ENCODE measurements at places on chromosomes 2 and 18.
A peak's percentile ranks its signal among the peaks of the same experiment; 100 is the strongest.

- DNase-seq, result no peak
Observed at GRCh38 chr2:225052703-225053102, 10.4 kb upstream of the DOCK10 start.

DNA sequence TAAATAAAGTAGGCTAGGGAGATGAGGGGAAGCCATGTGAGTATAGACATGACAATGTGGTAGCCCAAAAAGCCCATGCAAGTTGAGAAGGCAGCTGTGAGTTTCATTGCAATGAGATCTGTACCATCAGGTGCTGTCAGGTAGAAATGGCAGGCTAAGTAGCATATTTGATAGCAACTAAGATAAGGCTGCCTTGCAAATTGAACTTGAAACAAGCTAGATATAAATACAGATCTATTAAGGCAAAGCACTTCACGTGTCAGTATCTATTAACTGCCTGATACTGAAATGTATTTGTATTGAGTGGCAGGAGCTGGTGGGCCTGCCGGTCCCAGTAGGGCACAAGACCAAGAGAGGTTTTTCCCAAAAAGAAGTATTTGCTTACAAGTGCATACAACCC, 419.9 kb downstream of the TDRD15 start:
- no peak for DNase-seq

- peak; percentile 56 for DNase-seq
Observed at GRCh38 chr2:176997074-176997791, 215.4 kb upstream of the HNRNPA3 start.

DNA sequence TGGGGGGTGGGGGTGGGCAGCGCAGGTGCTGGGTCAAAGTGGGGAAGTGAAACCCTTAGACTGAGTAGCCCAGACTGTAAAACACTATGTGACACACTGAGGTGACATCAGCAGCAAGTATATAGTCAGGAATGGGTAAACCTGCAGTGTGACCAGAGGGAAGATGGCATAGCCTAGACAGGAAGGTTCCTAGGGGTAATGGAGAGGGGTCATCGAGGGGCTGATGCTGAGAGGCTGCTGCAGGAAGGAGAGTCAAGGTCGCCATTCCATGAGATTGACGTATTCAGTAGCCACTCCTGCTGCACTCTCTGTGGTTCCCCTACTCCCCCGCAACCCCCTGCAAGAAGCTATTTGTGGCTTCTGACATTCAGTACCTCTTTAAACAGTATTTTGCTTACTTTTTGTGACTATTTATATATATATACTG, 111.7 kb downstream of the CHST9 start:
- DNase-seq, result no peak

- DNase-seq, result no peak
Observed at GRCh38 chr2:29236074-29236473, 120.9 kb downstream of the CLIP4 start.

GRCh38 chr2:71596011-71596410, 142.7 kb downstream of the DYSF start:
- DNase-seq, result no peak

GRCh38 chr2:60708630-60709320, 47.3 kb upstream of the PAPOLG start:
- DNase-seq, result no peak

DNA sequence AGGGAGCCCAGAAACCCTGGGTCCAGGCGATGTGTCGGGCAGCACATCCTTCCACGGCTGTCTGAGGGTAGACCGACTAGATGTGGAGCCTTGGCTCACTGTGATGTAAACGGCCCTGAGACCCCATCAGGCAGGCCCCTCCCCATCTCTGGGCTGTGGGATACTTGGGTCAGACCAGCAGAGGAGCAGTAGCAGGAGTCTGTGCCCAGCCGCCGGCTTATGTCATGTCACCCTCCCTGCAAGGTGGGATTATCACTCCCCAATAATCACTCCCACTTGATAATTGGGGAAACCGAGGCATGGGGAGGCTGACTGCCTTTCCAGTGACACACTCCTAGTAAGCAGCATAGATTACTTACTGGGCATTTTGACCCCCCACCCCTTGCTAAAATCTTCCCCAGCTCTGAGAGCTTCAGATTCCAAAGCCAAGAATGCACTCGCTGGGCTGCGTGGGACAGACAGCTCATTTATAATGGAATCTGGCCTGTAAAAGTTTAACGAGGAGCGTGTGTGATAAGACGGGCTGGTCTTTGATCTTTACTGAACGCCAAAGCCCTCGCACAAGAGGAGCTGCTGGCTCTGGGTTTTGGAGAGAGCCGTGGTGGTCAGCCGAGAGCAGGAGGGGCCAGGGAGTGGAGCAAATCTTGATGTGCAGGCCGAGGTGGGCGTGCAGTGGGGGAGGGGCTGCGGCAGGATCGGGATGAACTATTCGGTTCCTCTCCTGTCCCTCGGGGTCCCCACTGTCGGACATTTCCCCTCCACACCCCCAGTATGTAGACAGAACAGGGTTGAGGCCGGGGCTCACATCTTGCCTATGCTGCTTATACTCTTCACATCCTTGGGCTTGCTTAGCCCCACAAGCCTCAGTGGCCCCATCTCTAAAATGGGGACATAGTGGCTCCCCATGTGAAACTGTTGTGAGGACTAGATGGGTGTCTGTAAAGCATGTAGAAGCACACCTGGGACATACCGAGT, 200.0 kb downstream of the GLI2 start:
- DNase-seq, result no peak

GRCh38 chr2:22281033-22281432, 1103.9 kb upstream of the KLHL29 start:
- DNase-seq, result peak; percentile 5

DNA sequence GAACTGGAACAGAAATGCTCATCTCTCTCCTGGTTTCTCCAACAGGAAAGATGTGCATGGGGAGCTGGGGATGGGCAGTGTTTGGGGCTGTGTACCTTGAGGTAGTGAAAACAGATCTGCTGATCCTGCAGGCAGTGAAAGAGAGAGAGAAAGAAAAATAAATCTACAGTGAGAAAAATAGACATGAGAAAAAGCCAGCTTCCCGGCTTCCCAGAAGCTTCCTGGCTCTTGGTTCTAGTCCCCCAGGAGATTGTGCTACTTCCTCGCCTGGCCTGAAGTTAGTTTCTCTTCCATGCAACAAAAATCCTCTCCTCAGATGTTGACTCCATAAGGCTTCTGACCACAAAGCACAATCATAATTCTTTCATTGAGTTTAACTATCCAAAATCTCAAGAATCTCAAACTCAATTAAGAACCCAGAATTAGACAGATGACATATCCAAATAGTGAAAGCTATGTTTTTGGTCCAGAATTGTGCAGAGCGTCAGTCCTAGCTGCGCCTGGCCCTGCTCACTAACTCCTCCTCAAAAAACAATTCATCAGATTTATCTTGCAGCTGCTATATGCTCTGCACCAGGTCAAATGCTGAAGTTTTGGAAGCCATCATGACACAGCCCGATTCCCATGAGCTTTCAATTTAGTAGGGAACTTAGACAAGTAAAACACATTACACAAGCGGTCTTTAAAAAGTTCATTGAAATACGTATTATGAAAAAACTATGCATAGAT, 20.1 kb upstream of the NAB1 start:
- no peak for DNase-seq

- no peak for DNase-seq
Observed at GRCh38 chr2:118853129-118853640, 5.7 kb upstream of the EN1 start.

GRCh38 chr2:73610111-73610510, 32.1 kb downstream of the NAT8 start:
- DNase-seq, result no peak

- DNase-seq, result no peak
Observed at GRCh38 chr18:24660956-24661355, 200.5 kb downstream of the HRH4 start.

GRCh38 chr2:53473775-53474311, 293.8 kb upstream of the CHAC2 start:
- no peak for DNase-seq

DNA sequence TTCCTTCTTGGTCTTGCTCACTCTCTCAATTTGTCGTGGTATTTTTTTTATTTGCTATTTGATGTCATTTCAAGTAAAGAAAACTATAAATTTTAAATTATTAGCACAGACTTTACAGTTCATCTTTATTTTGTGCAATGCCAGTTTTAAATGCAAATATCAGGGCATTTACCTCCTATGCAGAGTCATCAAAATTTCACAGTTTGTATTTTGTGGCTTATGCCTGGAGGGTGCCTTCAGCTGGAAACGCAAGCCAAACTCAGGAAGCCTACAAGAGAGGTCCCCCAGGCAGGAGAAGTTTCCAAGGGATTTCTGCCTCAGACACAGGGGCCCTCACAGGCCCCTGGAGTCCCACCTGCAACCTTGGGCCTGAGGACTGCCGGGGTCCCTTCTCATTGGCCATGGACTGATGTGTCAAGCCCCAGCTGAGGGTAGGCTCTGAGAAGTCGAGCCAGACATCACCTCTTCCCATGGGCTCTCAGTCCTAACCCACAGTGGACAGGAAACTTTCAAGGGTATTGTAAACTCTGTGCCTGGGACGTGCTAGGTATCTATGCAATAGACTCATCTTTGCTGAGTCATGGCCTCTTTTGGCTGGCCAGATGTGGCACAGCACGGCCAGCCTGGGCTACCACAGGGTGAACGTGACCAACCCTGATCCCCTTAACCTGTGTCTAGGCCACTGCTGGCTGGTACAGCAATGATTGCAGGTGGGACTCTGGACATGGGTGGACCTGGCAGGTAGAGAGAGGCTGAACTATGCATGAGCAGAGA, 236.5 kb downstream of the CELF4 start:
- DNase-seq, result no peak

DNA sequence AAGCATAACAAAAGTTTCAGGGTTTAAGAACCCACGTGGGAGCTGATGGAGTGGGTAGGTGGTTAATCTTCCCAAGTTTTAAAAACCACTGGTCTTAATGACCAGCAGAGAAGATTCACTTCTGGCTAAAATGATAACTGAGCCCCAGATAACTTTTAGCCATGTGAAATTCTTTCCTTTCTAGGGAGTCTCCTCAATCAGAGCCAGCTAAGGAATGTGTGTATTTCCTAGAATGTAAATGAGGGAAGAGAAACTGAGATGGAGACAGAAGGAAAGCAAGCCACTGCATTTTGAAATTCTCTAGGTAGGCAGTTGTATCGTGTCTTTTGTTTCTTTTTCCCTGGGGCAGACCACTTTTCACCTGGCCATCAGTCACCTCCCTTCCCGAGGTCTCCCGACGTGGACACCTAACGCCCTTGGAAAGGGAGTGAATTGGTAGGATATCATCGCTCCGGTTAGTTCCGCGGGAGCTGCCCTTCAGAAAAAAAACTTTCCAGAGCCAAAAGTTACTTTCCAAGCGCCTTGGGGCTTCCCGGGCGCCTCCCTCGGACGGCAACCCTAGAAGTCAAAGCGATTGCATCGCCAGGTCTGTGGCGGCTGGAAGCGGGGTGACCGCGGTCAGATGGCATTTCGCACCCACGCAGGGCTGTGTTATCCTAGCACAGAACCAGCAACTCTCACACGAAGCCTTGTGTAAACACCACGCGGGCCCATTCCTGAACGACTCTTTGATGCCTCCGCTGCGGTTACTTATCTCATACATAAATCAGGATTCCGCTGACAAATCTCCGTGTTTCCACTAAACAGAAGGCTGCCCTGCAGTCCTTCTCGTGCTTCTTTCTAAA, 1.3 kb downstream of the COLEC12 start:
- peak; percentile 22 for DNase-seq

GRCh38 chr2:60884800-60885199, 3.4 kb downstream of the REL start:
- no peak for DNase-seq

GRCh38 chr18:50422286-50422898, 47.5 kb downstream of the SKA1 start:
- DNase-seq, result no peak

- no peak for DNase-seq
Observed at GRCh38 chr2:70974592-70974991, 3.8 kb upstream of the ANKRD53 start.

DNA sequence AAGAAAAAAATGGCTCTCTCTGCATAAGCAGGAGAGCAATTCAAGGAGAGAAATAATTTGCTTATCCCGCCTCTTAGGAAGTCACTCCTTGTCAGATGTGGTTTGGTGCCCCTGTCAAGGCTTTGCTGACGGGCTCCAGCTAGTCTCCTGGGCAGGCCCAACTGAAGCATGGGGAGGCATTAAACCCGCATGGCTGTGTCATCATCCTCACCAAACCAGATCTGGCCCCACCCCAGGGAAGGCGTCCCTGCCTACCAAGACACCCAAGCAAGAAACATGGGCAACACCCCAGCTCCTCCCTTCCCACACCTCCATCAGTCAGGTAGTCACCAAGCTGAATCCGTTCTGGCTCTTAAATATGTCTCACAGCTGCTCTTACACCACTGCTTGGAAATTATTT, 108.0 kb downstream of the SGPP2 start:
- DNase-seq, result no peak

- DNase-seq, result no peak
Observed at GRCh38 chr2:240792629-240793312, 27.2 kb downstream of the KIF1A start.

DNA sequence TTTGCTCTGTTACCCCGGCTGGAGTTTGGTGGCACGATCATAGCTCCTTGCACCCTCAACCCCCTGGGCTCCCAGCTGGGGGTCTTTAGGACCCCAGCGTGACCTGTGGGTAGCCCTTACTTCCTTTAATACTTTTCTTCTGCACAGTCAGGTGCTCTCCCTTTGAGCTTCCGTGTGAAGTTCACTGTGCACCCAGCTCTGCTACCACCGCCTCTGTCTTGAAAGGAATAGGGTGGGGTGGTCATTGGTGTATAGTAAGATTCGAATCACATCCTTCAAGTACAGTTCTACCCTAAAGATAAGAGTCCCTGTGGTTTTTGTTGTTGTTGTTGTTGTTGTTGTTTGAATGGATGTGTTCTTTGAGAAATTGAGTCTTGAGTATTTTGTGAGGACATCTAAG, 267.4 kb downstream of the NEDD4L start:
- no peak for DNase-seq

DNA sequence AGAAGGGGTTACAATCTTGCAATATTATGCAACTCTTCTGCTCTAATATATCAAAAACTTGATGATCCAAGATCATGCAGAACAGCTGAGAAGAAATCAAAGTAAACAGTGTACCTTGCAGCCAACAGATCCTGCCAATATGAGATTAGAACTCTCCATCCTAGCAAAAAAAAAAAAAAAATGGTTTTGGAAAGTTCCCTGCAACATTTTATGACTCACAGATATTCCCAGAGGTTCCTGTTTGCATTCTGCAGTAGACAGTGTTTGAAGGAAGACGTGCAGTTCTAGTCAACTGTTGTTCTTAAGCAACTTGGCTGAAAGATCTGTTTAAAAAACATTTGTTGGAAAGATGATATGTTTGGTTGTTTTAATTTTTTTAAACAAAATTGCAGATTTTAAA, 103.6 kb upstream of the WDR75 start:
- DNase-seq, result peak; percentile 95

DNA sequence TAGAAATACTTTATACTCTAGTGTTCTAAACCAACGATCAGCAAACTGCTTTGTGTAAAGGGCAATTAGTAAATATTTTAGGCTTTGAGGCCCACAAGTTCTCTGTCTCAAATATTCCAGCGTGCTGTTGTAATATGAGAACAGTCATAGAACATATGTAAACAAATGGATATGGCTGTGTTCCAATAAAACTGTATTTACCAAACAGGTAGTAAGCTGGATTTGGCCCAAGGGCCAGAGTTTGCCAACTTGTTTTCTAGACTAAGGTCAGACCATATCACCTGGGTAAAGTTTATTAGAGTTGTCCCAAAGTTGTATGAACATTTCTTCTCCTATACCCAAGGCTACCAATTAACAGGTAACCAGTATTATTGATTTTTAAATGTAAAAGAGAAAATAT, 303.2 kb upstream of the MC4R start:
- no peak for DNase-seq

Data from fibroblast of the conjunctiva (primary cell).